ENCODE measurements at places on chromosomes 2 and 18. TPM values are rescaled to one million over a fixed set of nuclear protein-coding genes. Genes with fewer than 3 reads are reported as not detected.

MC5R gene
- 1.6 TPM for total RNA-seq

GKN1 gene
- total RNA-seq = not detected

ZSCAN30 gene
- total RNA-seq = 8.9 TPM

KCNG2 gene
- total RNA-seq = 0.52 TPM

MAT2A gene
- total RNA-seq = 57.9 TPM

OTOF gene
- 5.2 TPM for total RNA-seq

HRH4 gene
- total RNA-seq = not detected

ARHGAP25 gene
- total RNA-seq = 4.7 TPM

IL1B gene
- total RNA-seq = 1.0 TPM

SP5 gene
- total RNA-seq = 3.1 TPM

ZNF397 gene
- 18.3 TPM for total RNA-seq

ST6GAL2 gene
- total RNA-seq = 3.1 TPM

RNF152 gene
- total RNA-seq = 17.2 TPM

ANKRD30BL gene
- total RNA-seq = not detected

COBLL1 gene
- 11.0 TPM for total RNA-seq

CCDC178 gene
- total RNA-seq = not detected

ANKRD23 gene
- total RNA-seq = 5.2 TPM

KCNS3 gene
- 12.5 TPM for total RNA-seq

CCDC85A gene
- total RNA-seq = 4.7 TPM

AGAP1 gene
- total RNA-seq = 18.3 TPM

TMEM131 gene
- 32.9 TPM for total RNA-seq

CENPA gene
- 2.6 TPM for total RNA-seq

DSG2 gene
- 2.6 TPM for total RNA-seq

C2orf78 gene
- total RNA-seq = not detected

GRB14 gene
- 5.7 TPM for total RNA-seq

COL5A2 gene
- 404 TPM for total RNA-seq

MGAT4A gene
- 6.3 TPM for total RNA-seq

SERPINB13 gene
- total RNA-seq = not detected

DPYSL5 gene
- total RNA-seq = 3.7 TPM

ZNF385B gene
- total RNA-seq = 1.0 TPM

EVA1A gene
- total RNA-seq = 6.3 TPM

SULT1C4 gene
- 12.5 TPM for total RNA-seq

RAX gene
- not detected for total RNA-seq

CPLX4 gene
- not detected for total RNA-seq

FSHR gene
- 0.52 TPM for total RNA-seq
